Renal pelvis (tissue), 12 donors: ENCODE measurements at places on chromosomes 16 and 17. TPM values are rescaled to one million over a fixed set of nuclear protein-coding genes. Genes with fewer than 3 reads are reported as not detected.

The PPY gene
- polyA plus RNA-seq: 0.52 TPM

The NIP7 gene
- 27.6 TPM for polyA plus RNA-seq

The CIBAR2 gene
- 0.22 TPM for polyA plus RNA-seq

The SPATA22 gene
- polyA plus RNA-seq: 0.68 TPM

The TEX19 gene
- polyA plus RNA-seq: not detected

The KCNG4 gene
- 0.09 TPM for polyA plus RNA-seq

The EPX gene
- polyA plus RNA-seq: 0.75 TPM

The KRTAP2-3 gene
- polyA plus RNA-seq: not detected

The CPNE7 gene
- polyA plus RNA-seq: 4.2 TPM

The KRT33B gene
- polyA plus RNA-seq: not detected

The C16orf54 gene
- polyA plus RNA-seq: 0.17 TPM

The TPSG1 gene
- 0.93 TPM for polyA plus RNA-seq

The TMC7 gene
- 1.4 TPM for polyA plus RNA-seq

The ABCA8 gene
- 1.2 TPM for polyA plus RNA-seq

The MYO1C gene
- 82.2 TPM for polyA plus RNA-seq

The MMP25 gene
- 1.5 TPM for polyA plus RNA-seq

- no peak for DNase-seq
Measured at GRCh38 chr16:10016752-10017151, 165.5 kb downstream of the GRIN2A start.

DNA sequence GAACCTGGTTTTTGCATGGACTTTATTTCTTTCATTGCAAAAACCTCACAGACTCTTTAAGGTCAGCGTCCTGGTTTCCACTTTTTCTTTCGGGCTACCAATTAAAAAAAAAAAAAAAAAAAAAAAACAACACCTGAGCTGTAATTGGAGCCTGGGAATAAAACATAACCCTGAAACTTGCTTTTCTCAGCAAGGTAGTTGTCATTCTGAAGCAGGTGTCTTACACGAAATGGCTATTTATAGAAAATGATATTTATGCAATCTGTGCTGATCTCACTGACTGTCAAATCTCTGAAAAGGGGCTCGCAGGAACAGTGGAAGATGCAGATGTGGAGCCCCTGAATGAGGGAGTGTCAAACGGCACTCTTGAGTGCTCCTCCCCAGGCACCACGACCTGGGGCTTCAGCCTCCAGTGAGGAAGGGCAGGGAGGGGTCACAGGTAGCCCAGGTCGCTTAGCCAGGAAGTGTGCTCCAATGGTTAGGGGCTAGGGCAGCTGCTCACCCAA lies 10.4 kb upstream of the COTL1 start:
- no peak for DNase-seq

- DNase-seq: no peak
Measured at GRCh38 chr17:14725729-14726128, 424.8 kb downstream of the HS3ST3B1 start.

- DNase-seq: no peak
Measured at GRCh38 chr16:31351246-31351941, 3.6 kb upstream of the ITGAX start.

DNA sequence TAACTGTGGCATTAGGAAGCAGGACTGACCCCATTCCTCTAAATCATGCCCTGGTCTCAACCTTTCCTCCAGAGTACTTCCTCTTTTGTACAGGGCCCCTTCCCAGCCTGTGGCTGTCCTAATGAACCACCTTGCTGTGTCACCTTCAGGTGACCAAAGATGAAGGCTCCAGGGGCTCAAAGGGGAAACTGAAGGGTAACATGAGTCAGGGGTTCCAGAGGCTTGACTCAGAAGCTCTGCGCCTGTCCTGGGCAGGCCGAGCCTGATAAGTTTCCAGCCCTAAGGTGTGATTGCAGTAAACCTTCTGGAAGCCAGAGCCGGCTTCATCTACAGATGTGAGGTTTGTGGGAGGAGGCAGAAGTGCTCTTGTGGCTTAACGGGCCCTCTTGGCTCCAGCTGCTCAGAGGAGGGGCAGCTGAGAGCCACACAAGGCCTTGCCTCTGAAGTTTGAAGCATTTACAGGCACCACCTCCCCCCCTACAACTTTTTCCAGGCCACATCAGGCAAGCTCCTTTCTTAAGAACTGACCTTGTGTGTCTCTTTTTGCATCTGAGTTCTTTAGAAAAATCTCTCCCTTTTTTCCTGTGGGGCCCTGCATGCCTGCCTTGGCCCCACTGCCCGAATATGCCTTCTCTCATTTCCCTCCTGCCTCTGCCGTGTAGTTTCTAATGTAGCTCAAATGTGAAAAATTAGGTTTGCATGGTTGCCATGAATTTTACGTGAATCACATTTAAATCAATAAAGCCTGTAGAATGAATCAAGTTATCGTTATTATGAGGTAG lies 149.9 kb downstream of the CLEC16A start:
- DNase-seq: no peak

DNA sequence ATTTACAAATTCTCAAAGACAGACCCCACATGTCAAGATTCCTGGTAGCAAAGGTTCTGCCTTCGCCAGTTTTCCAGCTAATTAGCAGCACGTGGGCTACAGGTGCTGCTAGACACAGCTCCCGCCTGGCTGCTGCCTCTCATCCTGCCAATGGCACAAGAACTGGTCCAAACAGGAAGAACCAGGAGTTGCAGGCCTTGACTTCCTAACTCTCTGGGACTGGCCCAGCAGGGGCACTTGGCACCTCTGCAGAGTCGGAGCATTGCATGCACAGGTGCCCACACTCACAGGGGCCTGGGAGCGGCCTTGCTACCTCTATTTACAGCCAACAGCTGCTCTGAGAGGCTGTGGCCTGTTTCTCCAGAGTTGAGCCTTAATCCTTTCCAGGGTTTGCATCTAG lies 39.6 kb downstream of the TK2 start:
- DNase-seq: no peak

DNA sequence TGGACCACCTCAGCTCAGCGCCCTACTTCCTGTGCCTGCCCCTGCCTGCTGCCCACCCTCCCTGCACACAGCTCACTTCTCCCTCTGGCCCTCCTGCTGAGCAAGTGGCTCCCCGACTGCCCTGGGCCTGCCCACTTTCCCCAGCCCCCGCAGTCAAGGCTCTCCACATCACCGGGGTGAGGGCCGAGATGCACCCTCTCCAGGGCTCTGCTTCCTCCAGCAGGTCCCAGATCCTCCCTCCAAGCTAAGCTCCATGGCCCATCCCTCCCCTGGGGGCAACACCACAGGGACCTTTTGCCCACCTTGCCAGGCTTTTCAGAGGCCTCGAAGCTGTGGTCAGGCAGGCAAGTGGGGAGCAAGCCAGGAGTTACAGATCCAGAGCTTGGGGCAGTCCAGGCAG lies 820.2 kb downstream of the KCNJ18 start:
- DNase-seq: no peak

- no peak for DNase-seq
Measured at GRCh38 chr17:59638553-59638952, 18.9 kb downstream of the CLTC start.

GRCh38 chr17:45792995-45793755 lies 9.1 kb downstream of the CRHR1 start:
- DNase-seq: no peak

- DNase-seq: no peak
Measured at GRCh38 chr16:74771656-74772315, 2.8 kb downstream of the FA2H start.

DNA sequence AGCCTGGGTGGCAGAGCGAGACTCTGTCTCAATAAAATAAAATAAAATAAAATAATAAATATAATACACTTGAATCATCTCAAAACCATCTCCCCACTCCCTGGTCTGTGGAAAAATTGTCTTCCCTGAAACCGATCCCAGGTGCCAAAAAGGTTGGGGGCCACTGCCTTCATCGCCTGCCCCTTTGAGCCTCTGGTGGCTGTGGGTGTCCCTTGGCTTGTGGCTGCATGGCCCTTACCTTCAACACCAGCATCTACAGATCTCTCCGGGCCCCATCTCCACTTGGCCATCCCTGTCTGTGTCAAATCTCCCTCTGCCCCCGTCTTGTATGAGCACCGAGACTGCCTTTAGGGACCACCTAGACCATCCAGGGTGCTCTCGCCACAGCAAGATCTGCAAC lies 177.3 kb downstream of the SEC14L1 start:
- DNase-seq: no peak

- DNase-seq: no peak
Measured at GRCh38 chr17:13054666-13055065, 36.8 kb upstream of the ELAC2 start.

DNA sequence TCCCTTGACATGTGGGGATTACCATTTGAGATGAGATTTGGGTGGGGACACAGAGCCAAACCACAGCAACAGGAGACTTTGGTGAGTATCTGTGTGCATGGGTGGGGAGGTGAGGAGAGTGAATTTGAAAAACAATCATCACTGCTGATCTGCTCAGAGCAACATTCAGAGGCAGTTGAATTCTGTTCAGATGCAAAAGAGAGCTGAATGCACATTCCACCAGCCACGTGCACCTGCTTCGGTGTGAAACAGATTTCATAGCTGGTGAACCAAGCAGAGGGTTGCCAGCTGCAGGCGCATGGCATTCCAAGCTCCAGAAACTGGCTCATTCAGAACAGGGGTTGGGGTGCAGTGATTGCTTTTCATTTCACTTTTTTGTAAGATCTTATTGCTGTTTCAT lies 233.1 kb upstream of the FOXF1 start:
- no peak for DNase-seq

- DNase-seq: peak; percentile 84
Measured at GRCh38 chr16:22898874-22899348, 84.9 kb downstream of the HS3ST2 start.

GRCh38 chr17:82217530-82218204 lies 5.0 kb upstream of the CCDC57 start:
- no peak for DNase-seq

DNA sequence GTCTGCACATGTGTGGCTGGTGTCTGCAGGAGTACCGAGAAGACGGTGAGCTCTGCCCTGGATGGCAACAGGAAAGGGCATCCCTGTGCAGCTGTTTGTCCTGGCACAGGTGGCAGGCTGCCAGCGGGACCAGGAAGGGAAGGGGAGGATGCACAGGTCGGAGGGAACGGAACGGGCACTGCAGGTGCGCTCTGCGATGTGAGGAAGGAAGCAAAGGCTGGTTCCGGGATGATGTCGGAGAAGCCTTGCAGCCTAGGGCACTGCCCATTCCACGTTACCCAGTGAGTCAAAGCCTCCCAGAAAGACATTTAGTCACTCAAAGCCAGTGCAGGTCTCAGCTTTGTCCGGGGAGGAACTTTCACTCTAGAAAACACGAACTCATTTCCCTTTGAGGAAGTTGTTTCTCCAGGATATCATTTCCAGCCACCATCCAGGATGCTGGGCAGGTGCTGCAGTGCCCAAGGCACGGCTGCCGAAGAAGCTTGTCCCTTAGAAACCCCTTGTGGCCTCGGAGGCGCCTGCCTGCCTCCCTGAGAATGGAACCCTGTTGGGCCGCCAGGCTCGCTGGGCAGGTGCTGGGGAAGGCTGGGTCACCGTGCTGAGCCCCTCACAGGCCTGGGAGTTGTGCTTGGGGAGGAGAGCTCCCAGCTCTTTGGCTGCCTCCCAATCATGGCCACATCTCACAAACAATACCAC lies 4.5 kb upstream of the TMEM235 start:
- no peak for DNase-seq

DNA sequence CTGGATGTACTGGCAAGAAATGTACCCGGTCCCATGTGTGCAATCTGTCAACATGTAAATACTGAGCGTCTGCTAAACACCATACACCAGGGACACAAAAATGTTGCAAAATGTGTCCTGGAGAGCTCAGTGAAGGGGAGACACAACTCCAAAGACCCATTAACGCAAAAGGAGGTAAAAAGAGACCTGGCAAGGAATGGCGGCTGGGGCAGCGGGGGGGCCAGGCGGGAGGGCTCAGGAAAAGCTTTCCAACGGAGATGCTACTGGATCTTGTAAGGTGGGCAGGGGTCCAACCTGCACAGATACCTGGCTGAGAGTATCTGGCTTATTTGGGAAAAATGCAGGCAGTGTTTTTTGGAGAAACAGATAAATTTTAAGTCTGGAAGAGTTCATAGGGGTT lies 40.7 kb downstream of the ADCY9 start:
- no peak for DNase-seq

GRCh38 chr16:5062790-5063765 lies 2.7 kb downstream of the C16orf89 start:
- no peak for DNase-seq

DNA sequence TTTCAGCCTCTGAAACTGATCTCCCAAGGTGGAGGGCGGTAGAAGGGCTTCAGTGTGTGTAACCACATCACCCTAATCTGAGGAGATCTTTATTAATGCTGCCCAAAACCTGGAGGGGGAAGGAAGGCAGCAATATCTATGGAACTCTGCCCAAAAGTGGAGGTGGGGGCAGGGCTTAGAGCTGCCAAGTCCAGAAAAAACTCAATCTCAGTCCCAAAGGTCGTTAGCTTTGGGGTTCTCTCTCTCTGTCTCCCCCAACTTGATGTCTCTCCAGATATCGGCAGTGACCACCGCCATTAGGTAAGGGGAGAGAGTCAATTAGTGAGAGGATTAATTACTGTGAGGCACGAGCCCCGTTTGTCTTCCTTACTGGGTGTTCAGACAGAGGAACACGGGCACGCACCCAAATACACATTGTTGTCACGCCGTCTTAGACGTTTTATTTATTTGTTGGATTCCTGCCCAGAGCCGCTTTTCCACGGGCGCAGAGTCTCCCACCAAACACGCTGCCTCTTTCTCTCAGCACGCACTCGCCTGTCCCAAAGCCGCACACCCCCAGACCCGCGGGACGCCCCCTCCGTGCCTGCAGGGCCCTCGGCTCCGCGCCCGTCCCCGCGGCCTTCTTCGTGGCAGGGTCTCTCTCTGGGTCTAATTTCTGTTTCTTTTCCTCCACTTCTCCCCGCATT lies 5.4 kb upstream of the LHX1 start:
- no peak for DNase-seq

- DNase-seq: no peak
Measured at GRCh38 chr16:88640498-88641247, 2.3 kb downstream of the IL17C start.

- no peak for DNase-seq
Measured at GRCh38 chr17:76645481-76645880, 1.9 kb upstream of the ST6GALNAC1 start.

DNA sequence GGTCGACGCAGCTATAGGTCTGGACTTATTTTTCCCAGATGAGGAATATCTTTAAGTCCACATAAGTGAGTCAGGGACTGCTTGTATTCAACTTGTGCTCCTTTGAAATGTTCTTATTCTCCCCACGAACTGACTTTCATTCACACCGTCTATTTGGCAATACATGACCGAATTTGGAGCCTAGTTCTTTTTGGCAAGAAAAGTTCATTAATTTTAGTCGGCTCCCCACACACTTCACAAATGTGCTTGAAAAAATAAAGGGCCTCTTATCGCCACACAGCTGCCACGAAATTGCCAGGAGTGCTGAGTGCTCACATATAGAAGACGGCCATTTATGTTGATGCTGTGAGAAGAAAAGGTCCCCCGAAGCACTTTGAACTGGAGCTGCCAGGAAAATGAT lies 152.6 kb downstream of the PRKCA start:
- DNase-seq: no peak

- no peak for DNase-seq
Measured at GRCh38 chr17:49406421-49407061, 8.1 kb downstream of the PHB1 start.
